ENCODE measurements at places on chromosomes 12 and 14.
A peak's percentile ranks its signal among the peaks of the same experiment; 100 is the strongest.

GRCh38 chr12:124224535-124225110, 70.3 kb upstream of the RFLNA start:
- DNase-seq, result no peak

DNA sequence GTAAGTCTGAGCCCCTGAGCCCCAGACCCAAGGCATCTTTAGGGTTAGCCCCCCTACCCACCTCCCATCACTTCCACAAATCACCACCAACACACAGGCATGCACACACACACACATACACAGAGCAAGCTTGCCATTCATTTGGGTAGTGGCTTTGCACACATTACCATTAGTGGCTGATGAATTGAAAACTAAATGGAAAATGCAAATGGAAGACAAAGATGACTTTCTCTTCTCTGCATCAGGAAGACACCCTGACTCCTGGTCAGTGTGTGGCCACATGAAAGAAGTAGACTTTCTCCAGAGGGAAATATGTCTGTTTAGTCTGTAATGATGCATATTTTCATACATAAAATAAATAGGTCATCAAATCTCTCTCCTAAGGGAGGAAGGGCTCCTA, 55.2 kb downstream of the CCDC60 start:
- DNase-seq, result no peak

GRCh38 chr12:26989873-26990272, 24.3 kb downstream of the TM7SF3 start:
- no peak for DNase-seq

DNA sequence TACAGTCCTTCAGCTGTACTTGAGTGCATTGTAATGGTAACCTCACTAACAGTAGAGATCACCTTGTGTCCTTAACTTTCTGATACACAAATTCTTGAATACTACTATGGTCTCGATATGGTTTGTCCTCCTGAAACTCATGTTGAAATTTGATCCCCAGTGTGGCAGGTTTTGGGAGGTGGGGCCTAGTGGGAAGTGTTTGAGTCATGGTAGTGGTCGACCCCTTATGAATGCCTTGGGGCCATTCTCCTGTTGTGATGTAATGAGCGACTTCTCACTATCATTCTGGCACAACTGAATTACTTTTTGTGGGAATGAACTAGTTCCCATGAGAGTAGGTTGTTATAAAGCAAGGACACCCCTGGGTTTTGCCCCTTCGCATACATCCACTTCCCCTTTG, 52.3 kb downstream of the IPO8 start:
- no peak for DNase-seq

DNA sequence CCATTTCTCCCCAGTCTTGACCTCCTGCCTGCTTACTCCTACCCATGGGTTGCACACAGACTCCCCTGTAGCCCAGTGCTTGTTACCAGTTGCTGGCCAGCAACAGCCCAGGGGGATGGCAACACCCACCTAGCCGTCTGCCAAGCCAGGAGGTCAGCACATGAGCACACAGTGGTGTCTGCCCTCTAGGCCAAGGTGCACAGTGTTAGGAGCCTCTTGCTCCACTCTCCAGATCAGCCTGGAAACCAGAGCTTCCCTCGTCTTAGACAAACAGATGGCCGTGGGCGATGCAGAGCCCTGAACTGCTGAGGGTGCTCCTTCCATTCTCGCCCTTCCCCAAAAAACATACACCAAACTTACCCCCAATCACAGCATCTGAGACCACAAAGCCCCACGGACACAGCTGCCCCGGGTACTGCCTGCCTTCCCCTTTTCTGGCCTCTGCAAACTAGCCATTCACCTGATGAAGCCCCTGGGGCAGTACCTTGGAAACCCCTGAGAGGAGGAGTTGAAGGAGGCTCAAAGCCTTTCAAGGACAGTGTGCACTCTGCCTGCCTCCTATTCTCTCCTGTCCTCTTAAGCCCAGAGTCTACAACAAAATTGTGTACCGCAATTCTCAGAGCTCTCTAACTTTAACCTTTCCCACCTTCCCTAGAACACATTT, 1.0 kb upstream of the GPD1 start:
- DNase-seq, result no peak

DNA sequence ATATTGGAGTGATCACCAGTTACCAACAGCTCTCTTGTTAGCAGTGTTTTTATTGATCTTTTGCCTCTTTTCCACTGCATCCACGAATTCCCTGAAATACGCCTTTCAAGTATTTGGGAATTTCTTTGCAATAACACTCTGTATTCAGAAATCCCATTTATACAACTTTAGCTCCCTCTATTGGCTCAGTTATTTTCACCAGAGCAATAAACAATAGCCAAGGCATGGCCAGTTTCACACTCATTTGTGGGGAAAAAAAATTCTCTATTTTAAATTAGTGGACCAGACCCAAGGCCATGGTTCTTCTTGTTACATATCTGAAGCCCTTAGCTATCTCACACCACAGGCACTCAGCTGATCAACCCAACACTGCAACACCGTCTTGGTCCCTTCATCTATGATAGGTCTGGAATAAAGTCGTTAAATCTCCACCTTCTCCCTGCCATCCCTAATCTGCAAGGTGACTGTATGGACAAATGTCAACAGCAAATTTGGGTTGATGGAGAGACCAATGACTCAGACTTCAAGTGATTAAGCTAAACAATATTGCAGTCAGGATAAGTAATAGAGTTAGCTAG, 92.4 kb upstream of the TMEM260 start:
- peak; percentile 19 for DNase-seq

- DNase-seq, result no peak
Measured at GRCh38 chr14:73209953-73210352, 27.4 kb upstream of the PAPLN start.

DNA sequence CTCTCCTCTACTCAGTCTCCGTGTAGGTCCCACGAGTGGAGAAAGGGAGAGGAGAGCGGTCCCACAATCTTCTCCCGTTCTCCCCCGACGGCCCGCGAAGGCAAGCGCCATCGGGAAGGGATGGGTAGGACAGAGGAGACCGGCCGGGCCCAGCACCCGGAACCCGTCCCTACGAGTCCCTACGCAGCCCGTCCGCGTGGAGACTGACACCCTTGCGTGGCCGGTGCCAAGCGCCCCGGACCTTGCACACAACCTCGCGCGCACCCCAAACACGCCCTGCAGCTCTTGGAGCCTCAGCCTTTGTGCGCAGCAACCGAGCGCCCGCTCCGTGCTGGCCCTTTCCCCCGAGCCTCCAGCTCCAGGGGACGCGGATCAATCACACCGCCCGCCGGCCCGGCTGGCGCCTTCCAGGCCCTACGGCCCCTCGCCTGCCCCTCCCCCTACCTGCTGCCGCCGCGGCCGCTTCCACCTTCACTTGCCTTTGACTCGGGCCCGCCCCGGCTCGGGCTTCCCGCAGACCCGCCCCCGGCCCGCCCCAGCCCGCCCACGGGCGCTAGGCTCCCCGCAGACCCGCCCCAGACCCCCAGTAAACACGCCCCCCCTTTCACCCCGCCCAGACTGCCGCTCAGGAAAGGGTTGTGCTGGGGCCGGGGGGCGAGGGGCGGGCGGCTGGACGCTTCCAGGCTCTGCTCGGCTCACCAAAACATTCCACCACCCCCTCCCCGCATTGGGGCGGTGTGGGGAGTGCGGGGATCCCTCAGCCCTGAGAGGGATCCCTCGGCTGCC, at the start of gene NDRG2:
TSS of gene NDRG2 (minus strand) at position 477 of the 786 bp plus-strand sequence. CDS start 1,746 bp downstream, outside the sequence.
- peak; percentile 21 for DNase-seq

DNA sequence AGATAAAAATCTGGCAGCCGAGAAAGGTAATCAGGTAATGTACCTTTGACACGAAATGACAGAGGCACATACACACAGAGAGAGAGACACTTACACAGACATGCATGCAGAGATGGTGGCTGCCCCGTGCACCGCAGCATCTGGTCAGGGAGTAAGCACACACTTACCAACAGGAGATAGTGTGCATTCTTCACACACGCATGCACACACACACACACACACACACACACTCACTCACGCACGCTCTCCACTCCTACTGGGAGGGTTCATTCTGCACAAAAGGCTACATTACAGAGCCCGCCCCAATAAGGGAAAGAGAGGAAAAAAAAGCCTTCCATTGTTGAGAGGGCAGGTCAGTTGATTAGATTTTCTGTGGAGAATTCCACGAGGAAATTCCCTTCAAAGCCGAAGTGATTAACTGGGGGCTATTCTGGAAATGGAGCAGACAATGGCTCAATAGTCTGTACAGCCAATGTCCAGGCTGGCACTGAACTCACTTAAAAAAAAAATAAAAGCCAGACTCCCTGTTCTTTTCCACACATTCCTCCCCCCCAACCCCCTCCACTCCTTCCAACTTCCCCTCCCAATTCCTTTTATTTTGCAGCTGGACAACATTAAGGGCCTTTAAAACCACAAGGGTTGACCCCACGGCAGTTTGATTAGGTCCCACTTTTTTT, 1.4 kb upstream of the SOX5 start:
- peak; percentile 45 for DNase-seq

DNA sequence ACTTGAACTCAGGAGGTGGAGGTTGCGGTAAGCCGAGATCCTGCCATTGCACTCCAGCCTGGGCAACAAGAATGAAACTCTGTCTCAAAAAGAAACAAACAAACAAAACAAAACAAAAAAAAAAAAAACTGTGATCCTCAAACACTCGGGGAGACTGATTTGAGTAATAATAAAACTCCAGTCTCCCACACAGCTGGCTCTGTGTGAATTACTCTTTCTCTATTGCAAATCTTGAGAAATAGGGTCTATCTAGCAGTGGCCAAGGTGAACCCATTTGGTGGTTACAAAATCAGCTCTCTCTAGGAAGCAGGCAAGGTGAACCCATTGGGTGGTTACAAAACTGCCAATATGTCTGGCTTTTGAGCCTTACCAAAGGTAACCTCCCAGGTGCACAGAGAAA, 6.0 kb upstream of the ACOT6 start:
- no peak for DNase-seq

GRCh38 chr14:51595881-51596455, 55.7 kb upstream of the FRMD6 start:
- DNase-seq, result no peak

- DNase-seq, result no peak
Measured at GRCh38 chr12:132492522-132492921, 2.6 kb downstream of the FBRSL1 start.

DNA sequence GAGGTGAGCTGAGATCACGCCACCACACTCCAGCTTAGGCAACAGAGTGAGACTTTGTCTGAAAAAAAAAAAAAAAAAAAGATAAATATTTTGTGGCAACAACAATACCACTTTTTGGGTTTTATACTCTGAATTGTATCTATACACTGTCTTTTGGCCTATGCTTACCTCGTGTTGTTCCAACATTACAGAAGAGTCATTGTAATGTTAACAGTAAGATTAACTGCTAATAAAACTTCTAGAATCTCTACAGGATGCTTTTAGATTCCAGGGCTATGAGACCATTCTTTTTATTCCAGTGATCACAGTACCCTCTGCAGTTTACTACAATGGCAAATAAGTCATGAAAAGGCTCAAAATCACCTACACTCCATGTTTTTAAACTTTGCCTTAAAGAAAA, 11.6 kb downstream of the IFT81 start:
- no peak for DNase-seq

- no peak for DNase-seq
Measured at GRCh38 chr14:31876741-31877140, 200.4 kb upstream of the ARHGAP5 start.

- DNase-seq, result no peak
Measured at GRCh38 chr14:99879401-99880295, 86.4 kb downstream of the EML1 start.

GRCh38 chr14:54048311-54048710, 91.7 kb upstream of the BMP4 start:
- no peak for DNase-seq

DNA sequence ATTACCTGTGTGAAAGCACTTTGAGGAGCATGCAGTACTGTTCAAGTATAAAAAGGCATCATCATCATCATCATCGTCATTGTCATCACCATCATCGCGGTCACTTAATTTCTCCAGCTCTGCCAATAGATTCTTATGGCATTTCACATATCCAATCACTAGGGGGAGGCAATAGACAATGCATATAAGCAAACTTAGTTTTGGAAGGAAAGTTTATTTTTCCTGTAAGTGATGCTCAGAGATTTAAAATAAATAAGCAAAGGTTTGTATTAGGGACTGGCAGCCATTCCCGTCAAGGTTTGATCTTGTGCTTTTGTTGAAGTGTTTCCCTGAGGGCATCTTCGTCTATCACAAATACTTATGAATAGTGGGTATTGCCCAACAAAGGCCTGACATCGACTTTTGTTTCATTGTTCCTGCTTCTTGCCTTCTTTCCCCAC, 127.4 kb downstream of the KTN1 start:
- peak; percentile 47 for DNase-seq

- peak; percentile 9 for DNase-seq
Measured at GRCh38 chr14:93115821-93116675, at the start of gene ITPK1. Gene ITPK1, minus strand, starts transcription at chr14:93115925. Its CDS starts 762 bp downstream, at chr14:93115163.

DNA sequence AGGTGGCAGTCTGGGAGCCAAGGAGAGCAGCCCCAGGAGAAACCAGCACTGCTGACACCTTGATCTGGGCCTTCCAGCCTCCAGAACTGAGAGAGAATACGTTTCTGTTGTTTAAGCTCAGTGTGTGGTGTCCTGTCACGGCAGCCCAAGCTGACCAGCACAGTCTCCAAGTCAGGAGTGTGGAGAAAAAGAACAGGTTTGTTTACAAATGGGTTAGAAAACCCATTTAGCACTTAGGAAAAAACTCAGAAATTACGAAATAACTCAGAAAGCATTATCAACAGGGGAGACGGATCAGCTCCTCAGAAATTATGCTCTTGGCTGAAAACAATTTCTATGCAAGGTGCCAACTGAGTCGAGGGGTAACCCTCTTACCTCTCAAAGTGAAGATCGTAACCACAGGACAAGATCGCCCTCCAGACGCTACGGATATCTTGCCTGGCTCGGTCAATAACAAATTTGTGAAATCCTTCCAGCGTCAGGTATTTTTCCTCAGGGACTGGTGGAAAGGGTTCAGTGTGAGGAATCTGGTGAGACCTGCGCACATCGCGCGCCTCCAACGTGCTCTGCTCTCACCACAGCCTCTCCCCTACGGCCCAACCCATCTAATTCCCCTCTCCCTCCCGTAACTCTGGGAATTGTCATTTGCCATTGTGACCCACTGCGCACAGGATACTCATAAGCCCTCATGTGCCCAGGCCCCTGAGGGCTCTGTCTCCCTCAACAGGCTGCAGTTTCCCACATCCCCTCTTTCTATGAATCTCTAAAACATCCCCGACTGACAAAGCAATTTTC, 50.2 kb downstream of the TRAFD1 start:
- DNase-seq, result no peak

DNA sequence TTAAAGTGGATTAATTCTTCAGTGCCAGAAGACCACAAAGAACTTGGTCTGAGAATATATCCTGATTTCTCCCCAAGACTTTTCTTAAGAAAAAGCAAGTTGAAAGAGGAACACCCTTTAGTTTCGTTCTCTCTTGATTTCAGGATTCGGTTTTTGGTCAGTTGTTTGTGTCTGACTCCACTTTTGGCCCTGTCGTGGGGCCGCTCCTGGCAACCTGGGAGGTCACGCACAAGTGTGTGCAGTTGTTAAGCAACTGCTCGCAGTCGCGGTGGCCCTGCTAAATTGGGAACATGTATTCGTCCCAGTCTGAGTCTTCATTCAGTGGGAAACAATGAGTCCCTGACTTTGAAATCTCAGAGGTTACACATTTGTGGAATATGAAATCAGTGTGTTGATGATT, 68.7 kb downstream of the RGS6 start:
- no peak for DNase-seq
